ENCODE measurements at places on chromosomes 4 and X.

- DNase-seq: no peak
Observed at GRCh38 chr4:78962597-78963115, 23.4 kb upstream of the PAQR3 start.

GRCh38 chrX:134685668-134686067 is 27.4 kb upstream of the PLAC1 start:
- no peak for DNase-seq

- no peak for DNase-seq
Observed at GRCh38 chrX:150074175-150074574, 135.9 kb upstream of the EOLA2 start.

DNA sequence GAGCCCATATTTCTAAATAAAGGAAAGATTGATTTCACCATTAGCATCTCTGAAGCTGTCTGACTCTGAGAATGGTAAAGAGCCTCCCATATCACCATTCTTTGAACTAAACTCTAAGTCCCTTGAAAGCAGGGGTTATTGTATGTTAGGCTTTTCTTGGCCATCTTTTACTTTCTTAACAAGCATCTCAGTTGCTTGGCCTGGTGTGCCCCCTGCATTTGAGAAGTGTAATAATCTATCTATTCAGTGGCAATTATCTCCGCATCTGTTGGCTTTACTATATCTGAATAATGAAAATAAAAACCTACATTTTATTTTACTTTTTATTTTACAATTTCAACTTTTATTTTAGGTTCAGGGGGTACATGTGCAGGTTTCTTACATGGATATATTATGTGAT is 128.3 kb upstream of the ARMCX2 start:
- DNase-seq: no peak

GRCh38 chr4:1592709-1593417 is 91.2 kb downstream of the FAM53A start:
- no peak for DNase-seq

GRCh38 chr4:3062471-3062870 is 11.9 kb downstream of the HTT-AS start:
- no peak for DNase-seq

- no peak for DNase-seq
Observed at GRCh38 chr4:133621628-133622027, 472.5 kb downstream of the PCDH10 start.

DNA sequence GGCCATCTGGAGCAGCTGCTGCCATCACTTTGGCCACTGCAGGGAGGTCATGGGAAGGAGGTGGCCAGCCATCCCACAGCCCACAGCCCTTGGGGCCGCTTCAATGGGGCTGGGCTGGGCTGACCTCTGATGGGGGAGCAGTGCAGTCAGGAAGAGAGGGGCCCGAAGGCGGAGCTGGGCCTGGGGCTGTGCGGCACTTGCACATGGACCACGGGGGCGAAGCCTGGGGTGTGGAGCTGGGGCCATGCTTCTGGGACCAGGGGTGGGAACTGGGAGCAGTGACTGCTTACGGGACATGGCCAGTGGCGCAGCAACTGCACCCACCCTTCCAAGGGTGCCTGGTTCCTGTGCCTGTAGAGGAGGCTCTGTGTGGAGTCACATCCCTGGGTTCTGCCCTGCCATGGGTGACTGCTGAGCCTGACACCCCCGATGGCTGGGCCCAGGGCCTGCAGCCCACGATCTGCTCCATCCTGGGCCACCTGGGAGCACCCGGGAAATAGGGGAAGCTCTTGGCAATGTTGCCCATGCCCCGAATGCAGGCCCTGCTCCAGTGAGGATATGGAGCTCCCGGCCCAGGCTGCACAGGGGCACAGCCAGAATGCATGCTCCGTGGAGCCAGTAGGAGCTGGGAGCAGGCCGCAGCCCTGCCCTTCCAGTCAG is 22.4 kb upstream of the SULT1B1 start:
- DNase-seq: no peak

- no peak for DNase-seq
Observed at GRCh38 chrX:40310016-40310415, 212.3 kb upstream of the BCOR start.

GRCh38 chr4:144955104-144955503 is 142.9 kb downstream of the ANAPC10 start:
- DNase-seq: no peak

DNA sequence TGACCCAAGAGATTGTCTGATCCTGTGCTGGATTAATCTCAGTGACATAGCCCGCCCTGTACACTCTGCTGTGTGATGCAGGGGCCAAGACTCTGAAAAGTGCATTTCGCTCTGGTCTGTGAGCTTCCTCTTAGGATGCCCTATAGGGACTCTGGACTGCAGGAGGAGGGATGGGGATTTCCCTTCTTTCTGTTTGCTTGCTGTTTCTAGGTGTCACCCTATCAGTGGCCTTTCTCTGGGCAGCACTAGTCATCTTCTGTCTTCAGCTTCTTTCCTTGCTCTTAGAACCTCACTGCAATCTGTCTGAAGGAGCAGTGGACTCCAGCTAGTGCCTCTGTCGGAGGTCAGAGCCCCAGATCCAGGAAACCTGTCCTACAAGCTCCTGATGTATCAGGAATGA is 34.5 kb upstream of the SCRG1 start:
- DNase-seq: no peak

GRCh38 chr4:23956601-23957364 is 66.9 kb upstream of the PPARGC1A start:
- DNase-seq: no peak

GRCh38 chr4:20395160-20395773 is 143.6 kb downstream of the SLIT2 start:
- no peak for DNase-seq

GRCh38 chrX:68238568-68238967 is 194.7 kb downstream of the OPHN1 start:
- no peak for DNase-seq

GRCh38 chrX:103253608-103254007 is 1.3 kb downstream of the TCEAL8 start:
- no peak for DNase-seq

- DNase-seq: no peak
Observed at GRCh38 chr4:169080981-169081380, 70.9 kb upstream of the CBR4 start.

DNA sequence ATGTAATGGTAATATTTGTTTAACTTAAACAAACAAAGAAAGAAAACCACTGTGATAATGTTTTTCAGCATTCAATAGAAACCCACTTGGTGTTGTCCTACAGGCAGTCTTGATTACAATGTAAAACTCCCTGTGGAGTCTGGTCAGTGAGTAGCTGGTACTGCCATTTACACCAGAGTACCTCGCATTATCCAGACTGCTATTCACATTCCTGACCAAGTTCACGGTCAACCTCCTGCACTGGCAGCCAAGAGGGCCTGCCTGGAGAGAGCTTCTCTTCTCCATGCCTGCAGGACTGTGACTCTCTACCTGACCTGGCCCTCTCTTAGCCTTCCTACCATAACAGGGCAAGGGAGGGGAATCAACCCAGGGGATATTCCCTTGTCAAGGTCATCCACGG is 2.9 kb upstream of the LONRF3 start:
- DNase-seq: no peak

GRCh38 chrX:10992110-10992509 is 119.0 kb upstream of the HCCS start:
- no peak for DNase-seq

DNA sequence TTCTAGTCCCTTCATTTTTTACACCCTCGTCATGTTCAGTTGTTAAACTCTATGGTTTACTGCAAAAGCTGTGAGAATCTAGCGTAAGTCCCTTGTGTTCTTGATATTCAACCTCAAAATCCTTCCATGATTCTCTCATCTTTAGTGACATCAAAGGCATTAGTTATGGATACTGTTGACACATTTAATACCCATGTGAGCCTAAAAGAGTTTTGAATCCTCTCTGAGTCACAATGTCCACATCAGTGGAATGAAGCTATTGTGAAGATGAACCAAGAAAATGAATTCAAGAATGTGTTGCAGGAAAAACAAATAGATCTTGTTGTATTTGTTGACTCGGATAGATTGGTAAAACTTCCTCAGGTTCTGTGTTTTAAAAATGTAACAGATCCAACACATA is 394.7 kb upstream of the ATOH1 start:
- no peak for DNase-seq

- DNase-seq: no peak
Observed at GRCh38 chr4:101756181-101756580, 34.3 kb upstream of the BANK1 start.

- DNase-seq: no peak
Observed at GRCh38 chr4:148778980-148779675, 336.9 kb upstream of the NR3C2 start.

DNA sequence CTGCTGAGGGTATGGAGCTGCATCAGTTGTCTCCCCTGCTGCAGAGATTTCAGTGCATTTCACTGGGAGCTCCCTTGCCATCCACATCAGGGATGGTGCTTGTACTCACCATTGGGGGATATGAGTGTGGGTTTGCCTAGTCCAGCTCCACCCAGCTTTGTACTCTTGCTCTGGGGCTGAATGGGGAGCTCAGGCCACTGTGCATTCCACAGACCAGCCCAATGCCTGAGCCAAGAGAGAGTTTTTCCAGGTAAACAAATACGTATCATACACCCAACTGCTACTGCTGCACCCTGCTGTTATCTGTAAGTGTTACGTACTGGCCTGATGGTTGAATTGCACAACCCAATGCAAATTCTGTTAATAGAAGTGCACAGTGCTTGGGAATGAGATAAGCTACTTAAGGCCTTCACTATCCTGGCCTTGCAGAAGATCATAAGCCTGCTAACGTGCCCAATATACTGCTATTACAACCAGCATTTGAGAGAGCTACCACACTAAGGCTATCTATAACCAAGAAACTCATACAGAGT is 205.0 kb upstream of the DMD start:
- no peak for DNase-seq

DNA sequence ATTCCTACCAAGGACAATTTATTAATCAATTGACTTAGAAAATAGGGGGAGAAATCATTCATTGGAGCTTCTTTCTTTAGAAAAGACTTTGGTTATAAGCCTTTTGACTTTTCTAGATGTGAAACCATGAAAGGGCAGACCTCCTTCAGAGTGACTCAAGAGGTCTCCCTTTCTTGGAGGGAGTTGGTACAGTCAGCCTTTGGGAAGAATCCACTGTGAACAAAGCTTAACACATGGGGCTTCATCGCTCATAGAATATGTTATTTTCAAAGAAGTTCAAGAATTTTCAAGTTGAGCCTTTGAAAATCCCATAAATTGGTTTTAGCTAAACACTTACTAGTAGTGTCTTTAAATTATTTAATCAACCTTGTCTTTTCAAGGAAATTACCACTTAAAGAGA is 28.0 kb downstream of the RIPPLY1 start:
- no peak for DNase-seq

DNA sequence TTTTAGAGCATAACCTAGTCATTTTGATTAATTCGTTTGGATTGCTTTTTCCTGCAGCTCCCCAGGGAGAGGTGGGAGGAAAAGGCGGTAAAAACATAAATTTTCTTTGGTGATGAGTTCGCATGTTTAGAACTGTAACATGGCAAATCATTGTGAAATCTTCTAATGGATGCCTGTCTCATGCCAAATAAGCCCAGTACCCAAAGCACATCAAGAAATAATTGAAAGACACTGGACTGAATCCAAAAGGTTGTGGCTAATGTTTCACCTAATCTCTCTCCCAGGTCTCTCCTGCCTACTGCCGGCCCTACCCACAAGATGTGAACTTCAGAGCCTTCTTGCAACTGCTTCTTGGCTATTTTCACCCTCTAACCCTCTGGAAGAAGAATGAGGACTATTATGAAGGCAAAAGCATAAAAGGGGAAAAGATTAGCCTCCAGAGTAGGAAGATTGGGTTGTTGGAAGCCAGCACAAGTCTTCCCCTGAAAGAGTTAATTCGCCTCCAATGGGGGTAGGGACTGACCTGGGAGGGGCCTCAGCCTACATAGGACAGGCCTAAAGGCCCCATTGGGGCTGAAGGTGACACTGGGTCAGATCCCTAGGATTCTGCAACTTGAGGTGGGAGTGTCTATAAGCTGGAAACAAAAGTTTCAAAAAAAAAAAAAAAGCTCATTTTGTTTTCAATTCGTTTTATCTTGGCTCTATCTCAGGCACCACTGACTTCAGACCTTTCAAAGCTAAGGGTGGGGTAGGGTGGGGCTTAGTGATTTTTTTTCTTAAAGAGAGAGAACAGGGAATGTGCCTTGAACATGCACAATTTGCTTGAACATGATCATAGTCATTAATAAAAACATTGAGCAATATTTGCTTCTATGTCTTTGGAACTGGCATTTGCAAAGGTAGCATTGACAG is 278.6 kb upstream of the KLF3 start:
- no peak for DNase-seq

DNA sequence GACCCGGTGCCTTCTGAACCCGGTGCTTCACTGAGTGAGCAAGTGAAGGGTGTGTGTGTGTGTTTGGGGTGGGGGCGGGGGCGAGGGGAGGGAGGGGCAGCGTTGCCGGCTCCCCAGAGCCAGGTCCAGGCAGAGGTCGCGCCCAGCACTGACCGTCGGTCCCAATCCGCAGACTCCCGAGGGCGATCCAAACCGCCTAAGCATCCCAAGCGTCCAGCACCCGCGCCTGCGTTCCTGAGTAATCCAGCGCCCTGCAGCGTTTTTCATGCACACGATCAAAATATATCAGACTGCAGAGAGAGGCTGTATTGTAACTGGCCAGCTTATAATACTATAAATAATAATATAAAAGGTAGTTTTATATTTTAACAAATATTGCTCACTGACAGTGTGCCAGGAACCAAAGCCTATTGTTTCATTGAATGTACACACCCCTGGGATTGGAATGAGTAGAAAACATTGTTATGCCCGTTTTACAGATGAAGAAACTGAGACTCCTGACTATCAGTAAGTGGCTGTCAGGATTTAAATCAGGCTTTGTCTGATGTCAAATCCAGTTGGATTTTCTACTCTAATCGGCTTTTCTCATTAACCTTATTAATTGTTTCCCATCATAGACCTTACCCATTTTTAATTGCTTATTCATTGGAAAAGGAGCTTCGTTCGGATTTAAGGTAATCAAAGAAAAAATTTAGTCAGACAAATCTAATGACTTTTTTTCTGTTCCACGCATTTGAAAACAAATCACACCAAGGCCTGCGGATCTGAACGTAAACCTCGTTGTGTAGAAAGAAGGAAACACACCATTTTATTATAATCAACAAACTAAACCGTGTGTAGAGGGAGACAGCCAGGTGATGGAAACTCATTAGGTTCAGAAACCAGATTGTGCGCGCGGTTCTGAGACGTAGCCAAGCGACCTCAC is 4.0 kb upstream of the NKX3-2 start:
- DNase-seq: no peak

DNA sequence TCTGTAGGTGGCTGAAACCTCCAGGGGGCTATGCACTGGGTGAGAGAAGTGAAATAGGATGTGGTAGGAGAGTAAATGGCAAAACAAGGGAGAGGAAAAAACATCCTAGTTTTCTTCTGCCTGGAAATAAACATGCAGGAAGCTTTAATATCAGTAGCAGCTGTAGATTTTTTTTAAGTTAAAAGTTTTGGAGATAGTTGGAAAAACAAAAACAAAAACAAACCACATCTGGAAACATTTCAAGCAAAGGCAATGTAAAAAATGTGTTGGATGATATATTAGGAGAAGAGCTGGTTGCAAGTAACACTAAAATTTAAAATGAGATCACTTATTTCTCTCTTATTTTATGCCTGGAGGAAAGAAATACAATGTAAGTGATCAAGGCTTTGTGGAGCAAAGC is 388.0 kb downstream of the SPRY1 start:
- no peak for DNase-seq
